ENCODE measurements at places on chromosomes 11 and 22. TPM values are rescaled to one million over a fixed set of nuclear protein-coding genes. Genes with fewer than 3 reads are reported as not detected.

CRYAB gene
- 7.5 TPM for total RNA-seq

FIBIN gene
- not detected for total RNA-seq

CPT1A gene
- total RNA-seq, result 31.8 TPM

AP2A2 gene
- total RNA-seq, result 36.3 TPM

PDGFD gene
- 9.4 TPM for total RNA-seq

SLC22A25 gene
- not detected for total RNA-seq

Measured in A549 treated with DMSO at 1 μM for 4 hours (cell line).